Temporal lobe (tissue), 4 donors: ENCODE measurements at places on chromosomes 4 and X. TPM values are rescaled to one million over a fixed set of nuclear protein-coding genes. Genes with fewer than 3 reads are reported as not detected.

Gene MAGEA6
- not detected for total RNA-seq

Gene ACTRT1
- not detected for total RNA-seq

Gene OPHN1
- 34.7 TPM for total RNA-seq

Gene ADAMTS3
- total RNA-seq: 14.8 TPM

Gene IGBP1
- 70.6 TPM for total RNA-seq

Gene STBD1
- 0.74 TPM for total RNA-seq

Gene FATE1
- not detected for total RNA-seq

Gene SPANXB1
- total RNA-seq: not detected

Gene HPF1
- total RNA-seq: 35.9 TPM

Gene LGI2
- 0.98 TPM for total RNA-seq

Gene NEXMIF
- total RNA-seq: 52.6 TPM
